GM20000 (cell line): ENCODE measurements at places on chromosomes 4 and X.

DNA sequence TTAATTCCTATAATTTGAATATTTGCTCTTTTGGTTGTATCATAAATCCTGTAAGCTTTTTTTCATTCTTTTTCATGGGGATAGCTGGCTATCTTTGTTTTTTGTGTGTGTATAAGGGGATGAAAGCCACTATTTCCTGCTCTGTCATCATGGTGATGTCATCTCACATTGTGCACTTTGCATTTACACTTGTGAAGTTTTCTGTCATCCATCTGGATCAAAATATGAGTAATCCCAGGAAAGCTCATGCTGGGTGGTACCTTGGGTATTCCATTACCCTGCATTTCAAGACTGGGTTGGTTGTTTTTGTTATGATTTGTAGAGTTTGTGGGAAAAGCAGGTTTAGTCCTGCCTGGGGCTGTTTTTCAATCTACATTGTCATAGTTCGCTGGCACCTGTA, 367.3 kb downstream of the CHIC1 start:
- no peak for DNase-seq

- DNase-seq = no peak
Observed at GRCh38 chr4:6925357-6925836, 15.8 kb downstream of the TBC1D14 start.

DNA sequence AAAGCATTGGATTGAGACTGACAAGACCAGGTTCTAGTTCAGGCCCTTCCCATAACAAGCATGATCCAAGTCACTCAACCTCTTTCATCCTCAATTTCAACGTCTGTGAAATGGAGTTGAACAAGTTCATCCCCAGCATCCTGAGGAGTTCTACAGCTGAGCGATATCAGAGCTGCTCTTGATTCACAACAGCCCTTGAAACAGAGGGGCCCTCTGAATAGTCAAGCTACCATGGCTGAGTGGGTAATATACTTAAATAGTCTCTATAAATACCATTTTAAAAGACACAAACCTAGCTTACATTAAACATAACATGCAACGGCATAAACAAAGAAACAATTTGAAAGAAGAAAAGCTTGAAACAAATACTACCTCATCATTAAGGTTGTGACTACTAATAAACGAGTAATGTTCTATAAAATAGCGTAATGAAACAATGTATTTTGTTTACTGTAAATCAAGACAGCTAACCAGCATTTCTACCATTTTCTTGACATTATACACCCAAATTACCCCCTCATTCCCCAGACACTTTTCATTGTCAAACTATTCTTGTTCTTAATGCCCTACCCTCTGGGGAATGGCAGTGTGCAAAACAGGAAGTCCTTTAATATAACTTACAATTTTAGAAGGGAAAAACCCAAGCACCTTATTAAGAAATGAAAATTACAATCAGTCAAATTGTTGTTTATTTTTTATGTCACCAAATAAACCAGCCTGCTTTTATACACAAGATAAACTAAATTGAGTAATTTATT, 202.3 kb downstream of the PARM1 start:
- DNase-seq = peak; percentile 21

- no peak for DNase-seq
Observed at GRCh38 chr4:134117392-134118183, 84.0 kb downstream of the PABPC4L start.

- DNase-seq = no peak
Observed at GRCh38 chr4:3323071-3323481, 30.3 kb downstream of the RGS12 start.

DNA sequence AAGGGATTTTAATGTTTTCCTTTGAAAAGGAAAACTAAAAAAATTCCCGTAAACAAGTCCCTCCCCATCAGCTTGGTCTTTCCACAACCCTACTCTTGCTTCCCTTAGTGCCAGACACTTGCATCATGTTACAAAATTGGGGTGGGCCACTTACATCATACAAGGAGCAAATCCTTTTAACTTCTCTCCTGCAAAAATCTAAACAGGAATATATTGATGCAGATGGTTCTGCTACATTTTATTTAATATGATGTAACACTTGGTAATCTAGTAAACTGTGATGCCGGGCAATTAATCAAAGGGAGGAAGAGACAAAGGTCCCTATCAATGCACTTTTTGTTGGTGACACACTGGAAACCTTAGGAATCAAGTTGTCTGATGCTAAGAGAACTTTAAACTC, 125.3 kb downstream of the UBE2K start:
- no peak for DNase-seq

DNA sequence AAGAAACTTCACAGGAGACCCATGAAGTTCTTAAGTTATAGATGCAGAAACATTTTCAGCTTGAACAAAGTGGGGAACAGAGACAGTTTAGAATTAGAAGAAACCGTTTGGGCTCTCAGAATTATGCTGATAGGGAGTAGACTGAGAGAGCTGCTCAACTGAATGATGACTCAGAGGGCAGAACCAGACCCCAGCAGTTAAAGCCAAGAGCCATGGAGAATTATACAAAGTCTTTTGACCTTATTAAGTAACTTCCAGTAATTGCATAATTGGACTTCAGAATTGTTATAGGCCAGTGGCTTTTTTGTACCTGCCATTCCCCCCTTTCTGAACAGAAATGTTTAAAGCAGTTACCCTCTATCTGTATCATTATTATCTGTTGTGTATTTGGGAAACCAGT, 642.1 kb downstream of the CCSER1 start:
- no peak for DNase-seq

DNA sequence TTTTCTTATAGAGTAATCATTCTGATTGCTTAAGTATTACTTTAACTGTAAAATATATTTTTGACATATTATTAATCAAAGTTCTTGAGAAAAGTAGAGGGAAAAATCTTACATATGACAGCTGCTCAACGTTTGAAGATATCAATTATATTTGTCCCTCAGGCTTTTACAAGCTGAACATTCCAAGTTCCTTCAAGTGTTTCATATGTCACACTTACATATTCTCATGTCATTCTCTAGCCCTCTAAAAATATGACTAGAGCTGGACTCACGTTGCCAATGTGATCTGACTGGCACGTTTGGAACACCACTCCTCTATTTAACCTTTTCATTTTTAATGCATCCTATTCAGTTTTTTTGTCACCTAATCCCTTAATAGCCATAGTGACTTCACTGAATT, 492.9 kb downstream of the PCDH18 start:
- DNase-seq = no peak

GRCh38 chr4:170058826-170059225, 30.9 kb downstream of the AADAT start:
- no peak for DNase-seq

DNA sequence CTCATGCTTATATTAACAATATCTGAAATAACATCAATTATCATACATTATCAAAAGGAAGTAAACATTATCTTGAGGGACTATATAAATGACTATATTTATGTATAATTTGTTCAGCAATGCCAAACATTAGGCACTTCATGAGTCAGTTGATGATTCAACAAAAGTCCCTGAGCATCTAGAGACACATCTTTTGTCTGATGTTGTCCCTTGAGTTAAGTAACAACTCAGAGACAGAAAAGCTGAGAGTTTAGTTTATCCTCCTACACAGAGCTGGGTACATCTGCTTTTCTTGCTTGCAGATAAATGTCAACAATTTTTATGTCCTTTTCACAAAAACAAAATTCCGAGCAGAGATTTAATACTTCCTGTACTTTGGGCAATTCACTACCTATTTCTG, 311.1 kb downstream of the INPP4B start:
- DNase-seq = no peak

DNA sequence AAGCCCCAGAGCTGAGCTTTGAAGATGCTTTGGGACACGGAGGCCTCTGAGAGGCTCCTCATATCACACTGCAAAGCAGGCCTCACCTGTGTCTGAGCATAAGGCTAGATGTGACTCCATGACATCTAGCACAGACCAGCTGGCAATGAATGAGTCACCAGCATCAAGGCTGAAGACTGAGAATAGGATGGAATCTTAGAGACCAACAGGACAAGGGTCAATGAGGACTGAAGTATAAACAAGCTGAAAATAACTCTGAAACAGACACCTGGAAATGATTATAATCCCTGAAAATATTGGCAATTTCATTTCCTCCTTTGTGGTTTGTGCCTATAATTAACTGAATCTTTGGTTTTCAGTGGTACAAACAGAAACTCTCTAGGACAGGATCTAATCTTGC, 87.1 kb upstream of the PRPS1 start:
- DNase-seq = no peak

GRCh38 chr4:8736090-8736825, 135.4 kb downstream of the HMX1 start:
- no peak for DNase-seq

DNA sequence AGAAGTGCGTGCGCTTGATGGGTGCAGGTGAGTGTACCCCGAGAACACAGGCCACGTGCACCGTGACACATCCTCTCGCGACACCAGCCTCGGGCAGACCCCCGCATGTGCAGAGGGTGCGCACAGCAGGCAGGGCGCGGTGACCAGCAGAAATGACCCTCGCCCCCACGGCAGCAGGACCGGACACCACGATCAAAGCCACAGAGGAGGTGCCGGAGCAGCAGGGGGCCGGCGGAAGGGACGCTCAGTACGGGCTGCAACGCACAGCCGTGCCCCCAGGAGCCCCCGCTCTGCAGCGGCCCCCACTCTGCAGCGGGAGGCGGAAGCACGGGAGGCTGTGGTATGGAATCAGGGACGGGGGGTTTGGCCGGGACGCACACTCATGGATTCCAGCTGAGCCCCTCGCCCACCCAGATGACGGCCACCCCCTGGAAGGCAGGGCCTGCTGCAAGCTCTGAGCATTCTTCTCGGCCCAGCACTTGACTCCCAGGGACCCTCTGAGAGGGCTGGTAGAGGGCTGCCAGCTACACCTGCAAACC, 17.1 kb downstream of the PPP2R3B start:
- DNase-seq = no peak

- no peak for DNase-seq
Observed at GRCh38 chr4:106854569-106855351, 181.4 kb downstream of the DKK2 start.

DNA sequence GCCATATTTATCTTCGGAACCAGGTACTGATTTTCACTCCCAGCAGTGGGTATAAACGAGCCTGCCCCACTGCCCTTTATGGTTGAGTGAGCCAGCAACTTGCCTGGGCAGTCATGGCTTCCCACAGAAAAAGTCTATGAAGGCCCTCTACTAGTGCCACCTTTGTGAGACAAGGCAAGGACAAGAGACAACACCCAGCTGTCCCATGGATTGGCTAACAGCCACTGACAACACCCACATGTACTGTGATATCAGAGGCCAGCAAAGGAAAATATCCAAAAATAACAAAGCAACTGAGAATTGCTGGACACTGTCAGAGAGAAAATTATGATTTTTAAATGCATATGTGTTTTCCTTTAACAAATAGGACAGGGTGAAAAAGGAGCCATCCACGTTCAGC, 248.4 kb upstream of the TTC29 start:
- DNase-seq = no peak

DNA sequence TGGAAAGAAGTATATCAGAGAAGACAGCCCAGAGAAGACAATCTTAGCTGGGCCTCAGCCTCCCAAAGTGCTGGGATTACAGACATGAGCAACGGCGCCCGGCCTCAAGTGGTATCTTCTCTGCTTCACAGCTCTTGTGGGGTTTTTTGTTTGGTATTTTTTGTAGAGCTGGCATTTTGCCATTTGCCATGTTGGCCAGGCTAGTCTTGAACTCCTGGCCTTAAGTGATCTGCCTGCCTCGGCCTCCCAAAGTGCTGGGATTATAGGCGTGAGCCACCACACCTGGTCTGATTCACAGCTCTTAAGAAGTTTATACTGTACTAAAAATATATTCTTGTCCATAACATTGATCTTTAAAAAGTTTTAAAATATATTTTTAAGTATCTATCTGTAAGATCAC, 12.4 kb downstream of the UTP3 start:
- DNase-seq = no peak

DNA sequence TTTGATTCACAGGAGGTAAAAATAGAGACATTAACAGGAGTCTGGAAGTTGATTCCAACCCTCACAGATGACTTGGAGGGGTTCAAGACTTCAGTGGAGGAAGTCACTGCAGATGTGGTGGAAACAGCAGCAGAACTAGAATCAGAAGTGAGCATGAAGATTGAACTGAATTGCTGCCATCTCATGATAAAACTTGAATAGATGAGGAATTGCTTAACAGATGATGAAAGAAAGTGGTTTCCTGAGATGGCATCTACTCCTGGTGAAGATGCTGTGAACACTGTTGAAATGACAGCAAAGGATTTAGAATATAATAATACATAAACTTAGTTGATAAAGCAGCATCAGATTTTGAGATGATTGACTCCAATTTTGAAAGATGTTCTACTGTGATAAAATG, 76.5 kb downstream of the RELL1 start:
- DNase-seq = no peak

- DNase-seq = no peak
Observed at GRCh38 chr4:11421116-11421515, 7.6 kb downstream of the HS3ST1 start.

DNA sequence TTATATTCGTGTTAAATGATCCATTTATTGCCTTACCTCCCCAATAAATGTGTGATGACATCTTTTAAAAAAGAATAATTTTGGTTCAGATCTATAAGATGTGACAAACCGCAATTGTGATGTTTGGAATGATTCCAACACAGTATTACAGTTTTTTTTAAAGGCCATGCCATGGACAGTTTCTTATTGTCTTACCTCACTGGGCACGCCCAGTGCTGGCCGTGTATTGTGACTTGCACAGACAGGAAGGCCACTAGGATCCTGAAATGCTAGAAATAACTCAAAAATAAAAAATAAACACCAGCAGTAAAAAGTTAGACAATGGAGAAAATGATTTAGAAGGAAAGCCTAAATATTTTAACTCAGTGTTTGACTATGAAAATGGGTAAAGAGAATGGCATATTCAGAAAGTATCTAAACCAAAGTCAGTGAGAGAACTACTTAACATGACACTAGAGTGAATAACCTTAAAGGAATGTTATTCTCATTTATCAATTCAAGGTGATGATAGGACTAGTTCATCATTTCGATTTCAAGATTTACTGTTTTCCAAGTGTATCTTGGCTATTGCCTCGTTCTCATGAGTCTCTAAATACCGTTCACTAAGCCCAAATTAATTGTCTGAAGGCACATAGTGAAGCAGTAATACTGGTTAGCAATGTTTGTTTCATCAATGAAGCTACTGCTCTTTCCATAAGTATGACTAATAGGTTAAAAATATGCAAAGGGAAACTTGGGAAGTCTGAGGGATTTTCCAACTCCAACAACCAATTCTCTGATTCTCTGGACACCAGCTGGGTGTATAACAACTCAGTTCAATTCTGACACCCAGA, 46.1 kb upstream of the VEGFC start:
- DNase-seq = no peak

- DNase-seq = no peak
Observed at GRCh38 chr4:160848901-160849760, 1314.7 kb downstream of the FSTL5 start.

DNA sequence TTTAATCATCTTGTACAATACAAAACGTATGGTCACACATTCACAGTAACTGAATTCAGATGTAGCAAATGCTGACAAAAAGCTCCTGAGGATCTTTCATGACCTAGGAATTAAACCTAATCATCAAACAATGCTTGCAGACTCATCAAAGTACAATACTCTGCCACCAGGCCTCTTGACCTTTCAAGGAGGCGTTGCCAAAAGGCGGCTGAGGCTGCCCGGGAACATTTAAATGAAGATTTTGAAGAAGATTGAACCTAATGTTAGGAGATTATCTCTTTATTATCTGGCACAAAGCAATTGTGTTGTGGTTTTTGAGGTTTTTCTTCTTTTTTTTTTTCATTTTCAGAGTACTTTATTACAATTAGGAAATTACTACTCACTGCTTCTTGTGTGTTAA, 340.5 kb downstream of the GALNTL6 start:
- DNase-seq = no peak
